Adipocyte (in vitro differentiated cells): ENCODE measurements at places on chromosomes 13 and 19.

DNA sequence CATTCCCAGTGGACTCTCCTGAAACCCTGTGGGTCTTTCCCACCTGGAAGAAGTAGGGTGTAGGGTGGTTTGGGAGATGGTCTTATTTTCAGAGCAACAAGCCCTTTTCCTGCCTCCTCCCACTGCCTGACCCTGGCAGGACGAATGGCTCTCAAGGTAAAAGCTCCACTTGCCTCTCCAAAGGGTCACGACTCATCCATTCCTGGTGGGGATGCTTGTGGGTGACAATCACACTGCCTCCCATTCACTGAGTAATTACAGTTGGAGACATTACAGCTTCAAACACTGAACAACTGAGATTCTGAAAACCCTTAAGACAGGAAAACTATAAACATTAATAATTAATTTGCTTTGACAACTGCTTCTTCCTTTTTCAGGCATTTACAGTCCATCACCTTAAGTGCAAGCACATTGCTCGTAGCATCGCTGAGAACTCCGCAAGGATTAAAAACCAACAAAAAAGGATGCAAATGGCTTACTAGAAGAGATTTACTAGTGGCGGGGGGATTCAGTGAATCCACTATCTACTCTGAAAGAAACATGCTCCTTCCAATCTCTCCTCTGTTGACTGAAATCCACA, 199.6 kb upstream of the IRS2 start:
- DNase-seq = no peak

DNA sequence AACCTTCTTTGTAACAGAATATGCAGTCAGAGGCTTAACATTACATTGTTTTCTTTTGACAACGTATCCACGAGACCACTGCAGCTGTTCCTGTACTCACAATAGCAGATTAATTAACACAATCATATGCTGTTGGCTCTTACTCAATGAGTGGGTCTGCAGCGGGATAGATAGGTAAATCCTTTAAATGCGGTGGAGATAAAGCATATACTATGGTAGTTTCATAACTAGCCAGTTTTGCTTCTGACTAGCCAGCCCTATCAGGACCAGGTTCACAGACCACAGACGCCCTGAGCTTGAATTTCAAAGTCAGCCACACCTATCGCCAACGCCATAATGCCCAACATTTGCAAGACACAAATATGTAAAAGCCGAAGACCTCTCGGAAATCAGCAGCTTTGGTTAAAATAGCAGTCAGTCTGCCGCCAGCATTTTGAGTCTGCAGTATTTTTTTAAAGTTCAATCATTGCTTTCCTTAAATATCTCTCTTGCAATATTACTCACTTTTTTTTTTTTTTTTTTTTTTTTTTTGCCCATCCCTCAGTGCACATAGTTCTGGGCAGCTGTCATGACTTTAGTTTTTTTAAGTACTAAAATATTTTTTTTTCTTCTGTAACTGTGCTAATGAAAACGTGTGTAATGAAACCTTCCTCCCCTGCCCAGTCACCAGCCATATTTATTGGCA, 120.5 kb downstream of the ZNF536 start:
- no peak for DNase-seq

DNA sequence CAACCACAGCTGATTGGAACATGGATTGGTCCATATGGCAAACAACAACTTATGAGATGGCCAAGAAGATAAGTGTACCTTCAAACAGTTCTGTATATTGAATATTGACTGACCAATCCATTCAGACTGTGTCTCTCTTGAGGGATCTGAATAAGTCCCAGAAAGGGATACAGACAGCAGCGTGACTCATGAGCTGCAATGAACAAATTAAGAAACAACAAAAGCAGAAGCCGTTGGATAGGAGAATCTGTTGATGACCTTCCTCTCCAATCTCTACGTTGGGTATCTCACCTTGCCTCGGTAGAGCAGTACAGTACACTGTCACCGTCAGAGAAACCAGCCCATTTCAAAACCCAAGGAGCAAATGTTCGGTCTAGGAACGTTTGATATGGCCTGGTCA, 21.3 kb downstream of the MBD3L2B start:
- no peak for DNase-seq

GRCh38 chr19:53962887-53963431, at the start of gene CACNG8:
TSS of gene CACNG8 (plus strand) at chr19:53962937.
- no peak for DNase-seq

- peak; percentile 100 for DNase-seq
Measured at GRCh38 chr19:58572818-58573657, at the start of gene MZF1. TSS of gene MZF1 (minus strand) at chr19:58573335. CDS start at chr19:58571389, 1,946 bp downstream.

DNA sequence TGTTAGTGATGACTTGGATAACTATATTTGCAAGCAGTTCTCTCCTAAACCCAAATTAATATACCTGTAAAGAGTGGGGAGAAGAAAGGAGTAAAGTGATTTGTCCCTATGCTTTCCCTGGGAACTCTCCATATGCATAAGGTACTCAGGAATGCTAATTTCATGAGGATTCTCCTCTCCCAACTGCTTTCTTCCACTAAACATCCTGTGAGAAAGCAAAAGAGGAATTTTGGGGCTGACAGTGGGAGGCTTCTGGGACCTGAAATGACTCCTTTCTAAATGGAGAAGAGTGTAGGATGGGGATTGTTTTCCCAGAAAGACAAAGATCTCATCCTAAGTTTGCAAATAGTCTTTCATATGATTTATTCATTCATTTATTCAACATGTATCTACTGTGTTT, 250.5 kb downstream of the TDRD3 start:
- no peak for DNase-seq

- DNase-seq = no peak
Measured at GRCh38 chr19:14890643-14891379, 4.9 kb upstream of the OR7A17 start.

GRCh38 chr13:109362616-109363015, 423.8 kb downstream of the IRS2 start:
- no peak for DNase-seq

GRCh38 chr13:106336668-106337067, 198.8 kb downstream of the EFNB2 start:
- no peak for DNase-seq

DNA sequence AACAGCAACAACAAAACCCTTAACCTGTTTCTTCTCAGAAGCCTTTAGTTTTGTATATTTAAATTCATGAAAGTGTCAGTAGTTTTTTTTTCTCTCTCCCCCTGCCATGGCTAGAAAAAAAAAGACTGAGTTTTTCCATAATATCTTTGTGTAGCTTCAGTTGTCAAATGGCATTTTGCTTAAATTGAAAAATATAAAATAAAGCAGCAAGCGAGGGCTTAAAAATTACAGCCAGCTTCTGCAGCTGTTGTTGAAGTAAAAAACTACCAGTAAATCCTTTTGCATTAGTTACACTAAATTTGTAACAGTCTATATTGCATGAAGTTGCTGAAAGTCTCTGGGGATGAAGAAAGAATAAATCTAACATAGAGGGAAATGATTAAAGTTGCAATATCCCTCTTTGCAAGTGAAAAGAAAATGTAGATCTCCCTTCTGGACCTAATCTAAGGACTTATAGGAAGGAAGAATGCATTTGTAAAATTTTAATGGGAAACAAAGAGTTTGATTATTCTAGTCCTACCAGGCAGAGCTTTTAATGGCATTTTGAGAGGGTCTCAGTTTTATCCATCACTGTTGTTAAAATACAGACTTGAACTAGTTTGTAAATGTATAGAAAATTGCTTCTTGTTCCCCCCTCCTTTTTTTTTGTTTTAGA, 215.7 kb downstream of the ATP8A2 start:
- peak; percentile 19 for DNase-seq

DNA sequence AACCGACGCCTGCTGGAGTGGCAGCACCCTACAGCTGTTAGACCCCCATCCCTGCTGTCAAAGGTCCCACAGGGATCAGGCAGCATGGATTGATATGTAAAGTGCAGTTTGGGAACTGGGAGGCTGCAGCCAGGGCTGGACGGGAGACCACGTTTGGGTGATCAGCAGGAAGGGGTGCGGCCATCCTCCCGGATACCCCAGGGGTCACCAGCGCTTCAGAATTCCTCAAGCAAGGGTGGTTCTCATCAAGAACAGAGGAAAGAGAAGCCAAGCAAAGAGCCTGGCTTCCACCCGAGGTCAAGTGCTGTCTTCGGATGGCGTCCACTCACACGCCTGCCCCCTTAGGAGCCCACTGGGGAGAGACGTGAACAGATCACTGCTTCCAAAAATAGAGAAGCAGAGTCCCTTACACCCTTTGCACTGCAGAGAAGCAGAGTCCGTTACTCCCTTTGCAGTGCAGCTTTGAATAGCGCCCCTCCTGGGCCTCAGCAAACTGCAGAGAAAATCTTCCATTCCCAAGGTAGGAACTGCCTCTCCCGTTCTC, 35.5 kb downstream of the DHRS12 start:
- no peak for DNase-seq

- DNase-seq = no peak
Measured at GRCh38 chr13:74573654-74574053, 439.4 kb upstream of the KLF12 start.

- peak; percentile 70 for DNase-seq
Measured at GRCh38 chr13:109785892-109786450, 412 bp downstream of the IRS2 start.

DNA sequence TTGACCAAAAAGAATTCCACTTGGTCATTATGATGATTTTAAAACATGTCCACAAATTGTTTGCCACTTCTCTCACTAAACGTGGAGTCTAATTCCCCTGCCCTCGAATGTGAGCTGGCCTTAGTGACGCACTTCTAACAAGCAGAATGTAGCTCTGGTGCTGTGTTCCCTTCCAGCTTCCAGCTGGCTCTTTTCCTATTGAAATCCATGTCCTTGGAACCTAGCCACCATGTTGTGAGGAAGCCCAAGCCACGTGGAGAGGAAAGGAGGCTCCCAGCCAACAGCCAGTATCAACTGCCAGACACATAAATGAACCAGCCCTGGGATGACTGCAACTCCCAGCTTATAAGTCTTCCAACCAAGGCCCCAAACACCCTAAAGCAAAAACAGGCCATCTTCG, 23.6 kb upstream of the CEBPA start:
- no peak for DNase-seq

DNA sequence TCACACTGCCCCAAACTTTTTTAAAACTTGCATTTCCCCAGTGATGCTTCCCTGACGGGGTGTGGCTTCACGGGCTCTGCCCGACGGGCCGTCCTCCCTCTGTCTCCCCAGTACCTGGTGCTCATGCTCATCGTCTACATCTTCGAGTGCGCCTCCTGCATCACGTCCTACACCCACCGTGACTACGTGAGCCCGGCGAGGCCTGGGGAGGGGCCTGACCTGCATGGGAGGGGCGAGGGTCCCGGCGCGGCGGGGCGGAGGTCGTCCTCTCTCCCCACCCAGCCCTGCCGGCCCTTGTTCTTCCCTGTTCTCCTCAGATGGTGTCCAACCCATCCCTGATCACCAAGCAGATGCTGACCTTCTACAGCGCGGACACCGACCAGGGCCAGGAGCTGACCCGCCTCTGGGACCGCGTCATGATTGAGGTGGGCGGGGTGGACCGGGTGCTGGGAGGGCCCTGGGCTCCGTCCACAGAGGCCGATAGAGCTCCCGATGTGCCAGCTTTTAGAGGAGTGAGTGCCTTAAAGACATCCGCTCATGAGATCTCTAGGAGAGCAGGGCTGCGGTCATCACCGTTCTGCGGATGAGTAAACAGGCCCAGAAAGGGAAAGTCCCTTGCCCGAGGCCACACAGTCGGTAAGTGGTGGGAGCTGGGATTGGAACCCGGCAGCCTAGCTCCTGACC, 6.9 kb downstream of the UPK1A start:
- peak; percentile 76 for DNase-seq

- DNase-seq = no peak
Measured at GRCh38 chr19:14430712-14431111, 2.4 kb upstream of the PKN1 start.

DNA sequence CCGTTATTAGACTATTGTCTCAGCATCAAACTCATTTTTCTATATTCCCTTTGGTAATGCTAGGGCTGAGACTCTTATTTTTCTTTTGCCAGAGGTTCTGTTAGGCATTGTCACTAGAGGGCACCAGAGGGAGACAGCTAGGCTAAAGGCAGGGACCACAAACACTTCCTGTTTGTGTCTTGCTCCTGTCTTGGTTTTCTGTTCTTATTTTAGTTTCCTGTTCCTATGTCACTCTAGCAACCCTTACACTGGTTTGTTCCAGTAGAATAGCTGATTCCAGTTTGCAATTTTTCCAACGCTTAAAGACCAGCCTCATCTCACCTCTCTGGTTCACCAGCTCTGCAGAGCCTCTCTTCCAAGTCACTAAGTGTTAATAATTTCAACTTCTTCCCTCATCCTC, 772.0 kb downstream of the DIAPH3 start:
- DNase-seq = peak; percentile 92

- DNase-seq = no peak
Measured at GRCh38 chr13:33610438-33611120, 207.4 kb upstream of the RFC3 start.

- no peak for DNase-seq
Measured at GRCh38 chr19:30317403-30317802, 54.8 kb upstream of the ZNF536 start.

DNA sequence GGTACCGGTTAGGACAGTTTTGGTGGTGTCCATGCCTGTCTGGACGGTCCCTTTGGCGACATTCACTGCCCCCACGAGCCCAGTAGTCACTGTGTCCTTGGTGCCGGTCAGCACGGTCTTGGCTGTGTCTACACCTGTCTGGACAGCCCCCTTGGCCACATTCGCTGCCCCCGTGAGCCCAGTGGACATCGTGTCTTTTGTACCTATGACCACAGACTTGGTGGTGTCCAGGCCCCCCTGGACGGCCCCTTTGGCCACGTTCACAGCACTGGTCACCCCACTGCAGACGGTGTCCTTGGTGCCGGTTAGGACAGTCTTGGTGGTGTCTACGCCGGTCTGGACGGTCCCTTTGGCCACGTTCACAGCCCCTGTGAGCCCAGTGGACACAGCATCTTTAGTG, 6.2 kb downstream of the PLIN4 start:
- DNase-seq = no peak

- peak; percentile 14 for DNase-seq
Measured at GRCh38 chr13:20054586-20054985, 96.1 kb downstream of the ZMYM2 start.

- no peak for DNase-seq
Measured at GRCh38 chr13:60162096-60162495, 1.6 kb downstream of the DIAPH3 start.

- DNase-seq = no peak
Measured at GRCh38 chr13:114076329-114077090, 55.9 kb downstream of the RASA3 start.

- DNase-seq = peak; percentile 93
Measured at GRCh38 chr13:31044364-31045285, 112.2 kb downstream of the TEX26 start.

- no peak for DNase-seq
Measured at GRCh38 chr19:46875657-46876056, 14.9 kb downstream of the ARHGAP35 start.

GRCh38 chr19:3150739-3151329, 15.0 kb downstream of the GNA15 start:
- DNase-seq = no peak

GRCh38 chr13:29756506-29756905, 93.9 kb downstream of the UBL3 start:
- DNase-seq = peak; percentile 15

- DNase-seq = peak; percentile 30
Measured at GRCh38 chr19:13031917-13032623, 36.8 kb downstream of the NFIX start.
